ENCODE measurements at places on chromosomes 7 and 10.

DNA sequence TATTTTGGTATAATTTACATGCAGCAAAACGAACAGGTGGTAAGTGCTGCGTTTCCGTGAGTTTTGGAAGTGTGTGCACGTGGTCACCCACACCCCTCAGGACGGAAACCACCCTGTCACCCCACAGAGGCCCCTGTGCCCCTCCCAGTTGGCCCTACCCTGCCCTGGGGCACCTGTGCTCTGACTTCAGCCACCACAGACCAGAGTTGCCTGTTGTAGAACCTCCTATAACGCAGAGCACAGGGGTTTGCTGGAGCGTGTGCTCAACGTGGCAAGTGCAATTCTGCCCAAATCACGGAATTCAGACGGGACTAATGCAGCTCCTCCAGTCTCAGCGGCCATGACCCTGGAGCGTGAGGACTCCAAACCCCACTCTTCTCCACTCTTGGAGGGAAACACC lies 9.6 kb upstream of the CFAP46 start:
- DNase-seq: no peak

GRCh38 chr7:121623130-121623872 lies 227.2 kb upstream of the FAM3C start:
- DNase-seq: no peak

- DNase-seq: peak; percentile 40
Observed at GRCh38 chr7:113071465-113071864, 15.2 kb downstream of the GPR85 start.

GRCh38 chr10:123241391-123242141 lies 87.4 kb downstream of the BUB3 start:
- DNase-seq: no peak

GRCh38 chr10:3542185-3542611 lies 242.8 kb downstream of the KLF6 start:
- DNase-seq: no peak

DNA sequence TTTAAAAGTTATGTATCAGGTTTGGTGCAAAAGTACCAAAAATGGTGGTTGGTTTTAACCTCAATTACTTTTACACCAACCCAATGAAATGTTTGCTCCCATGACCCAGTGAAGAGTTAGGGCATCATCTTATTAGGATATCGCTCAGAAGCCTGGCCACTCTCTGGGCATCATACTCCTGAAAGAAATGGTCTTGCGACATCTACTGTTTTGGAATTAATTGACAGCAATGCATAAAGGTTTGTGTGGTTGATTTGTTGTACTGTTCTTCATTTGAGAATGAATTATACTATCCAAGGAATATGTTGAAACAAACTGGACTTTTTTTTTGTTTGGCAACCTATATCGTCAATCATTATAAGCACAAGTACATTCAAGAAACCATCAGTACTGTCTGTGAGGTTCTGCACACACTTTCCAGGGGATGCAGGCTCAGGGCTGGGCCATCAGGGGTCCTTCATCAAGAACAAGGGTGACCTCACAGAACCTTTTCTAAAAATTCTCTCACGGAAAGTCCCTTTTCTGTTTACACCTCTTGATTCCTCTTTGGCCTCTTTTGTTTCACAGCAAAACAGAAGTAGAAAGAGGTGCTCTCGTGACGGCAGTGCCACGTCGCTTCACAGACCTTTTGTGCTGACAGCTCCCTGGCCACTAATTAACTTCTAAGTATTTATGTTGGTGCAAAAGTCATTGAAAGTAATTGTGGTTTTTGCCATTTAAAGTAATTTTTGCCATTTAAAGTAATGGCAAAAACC lies 117.2 kb upstream of the KLF6 start:
- DNase-seq: peak; percentile 57

DNA sequence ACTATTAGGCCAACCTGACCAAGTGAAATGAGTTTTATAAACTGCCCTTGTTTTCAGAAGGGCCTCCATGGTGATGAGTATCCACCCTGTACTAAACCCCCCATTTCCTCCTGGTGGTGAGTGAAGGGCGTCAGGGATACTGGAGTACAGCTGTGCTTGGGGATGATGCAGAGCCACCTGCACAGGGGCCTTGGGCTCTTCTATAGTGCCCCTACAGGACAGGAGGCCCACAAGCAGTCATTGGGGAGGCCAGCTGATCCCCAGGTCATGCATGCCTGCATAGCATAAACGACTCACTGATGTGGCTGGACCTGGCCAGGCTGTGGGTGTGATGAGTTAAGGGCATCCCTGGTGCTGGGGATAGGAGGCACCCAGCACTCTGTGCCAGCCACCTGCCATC lies 114.1 kb upstream of the CELF2 start:
- DNase-seq: no peak

DNA sequence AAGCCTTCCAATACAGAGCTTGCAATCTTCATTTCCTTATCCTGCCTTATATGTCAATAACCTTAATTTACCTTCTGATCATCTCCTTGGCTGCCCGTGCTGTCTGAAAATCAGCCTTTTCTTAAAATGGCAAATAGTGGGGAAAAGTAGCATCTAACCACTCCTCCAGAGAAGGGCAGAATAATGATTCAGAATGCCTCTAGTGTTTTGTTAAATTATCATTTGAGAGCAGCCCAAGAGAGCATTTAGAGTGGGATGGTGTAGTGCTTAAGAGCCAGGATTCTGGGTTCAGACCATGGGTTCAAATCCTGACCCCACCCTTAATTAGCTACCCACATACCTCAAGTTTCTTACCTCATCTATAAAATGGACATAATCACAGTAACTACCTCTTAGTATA lies 4.6 kb upstream of the TMEM139 start:
- DNase-seq: no peak

- no peak for DNase-seq
Observed at GRCh38 chr7:1505731-1506550, 1.8 kb upstream of the INTS1 start.

DNA sequence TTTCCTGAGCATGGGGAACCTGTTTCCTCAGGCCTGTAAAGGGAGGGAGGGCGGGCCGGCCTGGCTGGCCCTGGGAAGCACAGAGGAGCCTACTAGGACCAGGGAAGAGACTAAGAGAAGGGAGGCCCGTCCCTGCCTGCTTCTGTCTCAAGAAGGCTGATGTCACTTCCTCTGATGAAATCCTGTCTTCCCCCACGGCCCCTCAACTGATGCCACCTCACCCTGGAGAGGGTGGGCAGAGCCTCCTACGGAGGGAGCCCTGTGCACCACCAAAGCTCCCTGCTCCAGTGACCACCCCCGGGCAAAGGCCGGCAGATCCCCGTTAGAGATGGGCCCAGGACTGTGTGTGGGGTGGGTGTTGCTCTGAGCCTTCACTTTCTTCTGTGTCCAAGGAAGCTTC lies 1.0 kb upstream of the PILRA start:
- no peak for DNase-seq

DNA sequence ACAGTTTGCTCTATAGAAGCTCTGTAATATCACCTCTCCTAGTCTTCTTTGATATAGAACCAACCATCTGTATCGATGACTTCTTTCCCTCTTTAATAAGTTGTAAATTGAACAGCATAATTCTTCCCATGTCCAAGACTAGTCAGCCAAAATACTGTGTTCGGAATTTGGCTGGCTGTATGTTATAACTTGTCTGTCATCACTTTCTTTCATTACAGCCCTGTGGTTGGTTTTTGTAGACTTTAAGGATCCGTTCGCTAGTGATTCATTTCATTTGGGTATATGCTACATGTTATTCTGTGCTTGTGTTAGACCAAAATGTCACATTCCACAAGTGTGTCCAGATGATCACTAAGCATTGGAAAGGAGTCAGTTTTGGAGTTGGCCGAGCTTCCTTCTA lies 155.4 kb upstream of the ITGB1 start:
- no peak for DNase-seq

- DNase-seq: no peak
Observed at GRCh38 chr10:106424054-106424453, 740.5 kb downstream of the SORCS1 start.

DNA sequence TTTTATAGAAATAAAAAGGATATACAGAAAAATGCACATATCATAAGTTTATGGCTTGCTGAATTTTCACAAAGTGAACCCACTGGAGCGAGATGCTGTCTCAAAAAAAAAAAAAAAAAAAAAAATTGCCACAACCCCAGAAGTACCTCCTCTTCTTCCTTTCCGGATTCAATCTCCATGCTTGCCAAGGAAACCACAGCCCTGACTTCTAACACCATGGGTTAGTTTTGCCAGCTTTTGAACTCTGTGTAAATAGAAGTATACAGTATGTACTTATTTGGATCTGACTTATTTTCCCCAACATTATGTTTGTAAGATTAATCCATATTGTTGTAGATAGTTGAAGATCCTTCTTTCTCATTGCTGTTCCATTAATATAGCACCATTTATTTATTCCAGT lies 40.0 kb downstream of the FANK1 start:
- DNase-seq: no peak

DNA sequence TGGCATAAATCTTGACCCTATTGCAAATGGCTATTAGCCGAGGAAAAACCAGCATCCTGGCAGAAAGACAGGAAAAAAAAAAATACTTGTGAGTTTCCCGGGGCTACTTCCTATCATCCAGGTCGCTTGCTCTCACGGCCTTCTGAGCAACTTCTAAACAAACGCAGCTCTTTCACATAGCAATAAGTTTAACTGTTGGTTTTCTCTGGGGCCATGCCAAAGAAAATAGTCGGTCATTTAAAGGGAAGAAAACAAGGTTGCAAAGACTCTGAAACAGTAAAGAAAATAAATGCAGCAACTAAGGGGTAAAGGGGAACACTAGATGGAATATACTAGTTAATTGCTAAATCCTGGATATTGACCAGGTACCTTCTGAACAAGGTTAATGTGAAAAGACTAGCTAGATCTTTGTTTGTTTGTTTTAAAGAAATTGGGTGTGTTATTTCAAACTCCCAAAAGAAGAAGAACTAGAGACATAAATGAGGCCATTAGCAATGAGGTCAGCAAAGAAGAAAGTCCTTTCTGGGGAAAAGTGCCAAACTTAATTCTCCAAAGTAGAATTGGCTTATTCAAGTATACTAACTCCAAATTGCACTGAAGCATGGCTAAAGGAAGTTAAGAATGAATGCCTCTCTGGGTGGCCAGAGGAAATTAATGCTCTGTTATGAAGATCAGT lies 54.2 kb downstream of the SLC39A12 start:
- DNase-seq: no peak

DNA sequence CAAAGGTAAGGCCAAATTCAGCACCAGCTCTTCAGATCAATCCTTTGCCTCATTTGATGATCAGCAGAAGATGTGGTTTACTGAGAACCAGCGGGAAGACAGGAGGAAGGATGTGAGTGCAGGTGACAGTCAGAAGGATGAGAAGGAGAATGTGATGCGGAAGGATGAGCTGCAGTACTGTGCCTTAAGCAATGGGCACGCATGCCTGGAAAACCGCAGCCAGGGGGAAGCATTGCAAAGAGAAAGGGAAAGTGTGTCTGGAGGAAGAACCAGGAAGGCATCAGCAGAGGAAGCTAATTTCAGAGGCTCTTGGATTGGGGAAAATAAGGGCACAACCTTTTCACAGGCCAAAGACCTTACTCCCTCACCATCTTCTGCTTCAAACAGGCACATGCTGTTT lies 25.7 kb downstream of the C10orf71 start:
- peak; percentile 15 for DNase-seq

DNA sequence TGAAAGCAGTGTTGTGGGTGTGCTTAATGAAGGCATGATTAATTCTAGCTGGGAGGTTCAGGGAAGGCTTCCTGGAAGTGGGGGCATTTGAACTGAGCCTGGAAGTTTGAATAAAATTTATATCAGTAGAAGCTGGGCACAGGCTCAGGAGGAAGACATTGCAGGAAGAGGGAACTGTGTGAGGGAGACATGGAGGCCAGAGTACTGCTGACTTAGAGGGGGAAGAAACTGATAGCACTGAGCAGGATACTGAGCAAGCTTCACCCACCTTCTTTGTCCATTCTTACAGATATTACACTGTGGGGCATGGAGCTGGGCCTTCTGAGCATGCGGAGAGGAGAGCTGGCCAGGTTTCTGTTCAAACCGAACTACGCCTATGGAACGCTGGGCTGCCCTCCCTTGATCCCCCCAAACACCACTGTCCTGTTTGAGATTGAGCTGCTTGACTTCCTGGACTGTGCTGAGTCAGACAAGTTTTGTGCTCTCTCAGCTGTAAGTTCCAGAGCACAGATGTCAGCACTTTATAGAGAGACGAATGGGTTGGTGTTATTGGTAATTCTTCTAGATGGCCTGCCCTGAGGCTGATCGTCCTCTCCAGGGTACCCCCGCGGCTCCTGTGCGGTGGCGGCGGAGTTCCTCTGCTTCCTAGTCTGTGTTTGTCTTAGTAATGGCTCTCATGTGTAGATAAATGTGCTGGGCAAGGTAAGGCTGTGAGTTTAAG lies 2.1 kb downstream of the FKBP6 start:
- no peak for DNase-seq

DNA sequence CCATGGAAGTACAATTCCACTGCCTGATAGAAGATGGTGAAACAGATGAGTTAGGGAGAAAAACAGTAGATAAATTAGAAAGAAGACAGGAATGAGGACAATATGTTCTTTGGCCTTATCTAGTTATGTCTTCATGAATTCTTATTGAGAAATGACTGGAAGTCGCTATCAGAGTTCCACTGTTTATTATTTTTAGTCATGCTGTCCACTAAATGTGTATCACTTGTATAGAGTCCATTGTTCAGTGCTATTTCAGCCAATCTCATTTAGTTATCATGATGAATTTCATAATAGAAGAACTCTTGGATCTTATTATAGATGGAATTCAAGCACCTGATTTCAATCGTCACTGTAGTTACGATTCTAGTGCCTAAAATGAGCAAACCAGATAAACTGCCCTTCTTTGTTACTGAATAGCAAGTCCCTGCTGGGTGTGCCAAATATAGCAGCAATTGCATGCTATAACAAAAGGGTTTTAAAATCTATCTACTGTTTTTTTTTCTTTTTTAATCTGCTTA lies 177.7 kb upstream of the COL1A2 start:
- no peak for DNase-seq

DNA sequence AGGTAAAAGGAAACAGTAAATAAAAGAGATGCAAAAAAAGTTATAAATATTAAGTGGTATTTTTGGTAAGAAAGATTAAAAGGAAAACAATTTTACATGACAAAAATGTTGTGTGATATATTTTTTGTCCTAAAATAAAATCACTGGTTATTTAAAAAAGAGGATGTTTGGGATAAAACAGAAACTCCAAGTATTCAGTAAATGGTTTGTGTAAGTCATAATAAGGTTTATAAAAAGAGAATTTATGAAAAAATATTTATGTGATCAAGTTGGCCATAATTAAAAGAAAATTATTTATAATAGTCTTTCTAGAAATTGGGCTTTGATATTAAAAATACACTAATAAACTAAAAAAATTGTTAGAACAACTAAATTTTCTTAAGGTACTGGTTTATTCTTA lies 38.2 kb upstream of the FIGNL1 start:
- no peak for DNase-seq

GRCh38 chr7:157589680-157590079 lies 252.9 kb downstream of the DNAJB6 start:
- DNase-seq: no peak

GRCh38 chr10:806451-807162 lies 117.1 kb upstream of the DIP2C start:
- DNase-seq: no peak

- no peak for DNase-seq
Observed at GRCh38 chr7:50358041-50358705, 53.7 kb downstream of the IKZF1 start.

Data from ACHN (cell line).